Coronary artery (tissue), 2 donors: ENCODE measurements at places on chromosomes 13 and 19.

- DNase-seq = no peak
These were observed 1.3 kb upstream of the ACER1 start for GRCh38 chr19:6334490-6335285.

- no peak for DNase-seq
These were observed 23.5 kb upstream of the DCLK1 start for GRCh38 chr13:36154567-36155291.

DNA sequence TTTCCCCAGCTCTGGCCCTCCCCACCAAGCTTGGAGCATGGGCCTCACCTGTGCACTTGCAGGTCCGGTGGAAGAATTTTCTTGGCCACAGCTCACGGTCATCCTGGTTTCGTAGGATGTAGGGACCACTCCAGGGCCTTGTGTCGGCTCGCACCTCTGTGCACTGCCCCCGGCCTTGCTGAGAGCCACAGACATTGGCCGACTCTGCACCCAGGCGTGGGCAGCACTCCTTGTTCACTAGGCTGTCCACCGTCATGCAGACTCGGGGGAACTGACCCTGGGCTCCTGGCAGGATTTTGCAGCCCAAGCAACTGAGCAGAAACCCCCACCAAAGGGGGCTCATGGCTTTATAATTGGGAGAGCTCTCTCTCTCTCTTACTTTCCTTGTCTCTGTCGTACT lies 569 bp downstream of the DCT start:
- no peak for DNase-seq

DNA sequence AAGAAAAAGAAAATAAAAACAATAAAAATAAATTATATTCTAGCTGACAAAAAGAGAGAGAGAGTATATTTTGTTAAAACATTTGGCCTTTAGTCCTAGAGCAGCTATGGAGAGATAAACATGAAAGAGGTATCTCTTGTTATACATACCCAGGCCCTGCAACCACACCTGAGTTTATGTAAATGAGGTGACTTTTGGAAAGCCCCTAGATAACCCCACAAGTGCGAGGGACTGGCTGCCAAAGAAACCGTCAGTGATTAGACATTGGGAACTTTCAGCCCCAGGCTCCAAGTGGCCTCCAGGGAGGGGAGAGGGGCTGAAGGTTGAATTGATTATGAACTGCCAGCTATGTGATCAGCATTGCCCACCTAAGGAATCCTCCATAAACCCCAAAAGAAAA lies 2.1 kb upstream of the NLRP7 start:
- no peak for DNase-seq

GRCh38 chr13:34943436-34944273 lies 1.6 kb downstream of the NBEA start:
- DNase-seq = no peak

DNA sequence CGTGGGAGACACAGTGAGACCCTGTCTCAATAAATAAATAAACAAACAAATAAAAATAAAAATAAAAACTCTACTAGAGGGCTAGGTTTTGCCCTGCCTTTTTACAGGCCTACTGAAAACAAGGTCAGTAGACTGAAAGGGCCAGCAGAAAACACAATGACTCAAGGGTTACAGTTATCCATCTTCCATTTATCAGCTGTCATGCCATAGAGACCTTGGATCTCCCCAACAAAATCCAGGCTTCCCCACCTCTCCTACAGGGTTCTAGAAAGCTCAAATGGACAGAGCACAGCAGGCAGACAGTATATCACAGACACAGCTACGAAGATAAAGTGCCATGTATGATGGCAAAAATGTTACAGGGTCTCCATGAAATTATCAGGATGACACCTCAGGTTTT lies 54.4 kb downstream of the FOXO1 start:
- no peak for DNase-seq

DNA sequence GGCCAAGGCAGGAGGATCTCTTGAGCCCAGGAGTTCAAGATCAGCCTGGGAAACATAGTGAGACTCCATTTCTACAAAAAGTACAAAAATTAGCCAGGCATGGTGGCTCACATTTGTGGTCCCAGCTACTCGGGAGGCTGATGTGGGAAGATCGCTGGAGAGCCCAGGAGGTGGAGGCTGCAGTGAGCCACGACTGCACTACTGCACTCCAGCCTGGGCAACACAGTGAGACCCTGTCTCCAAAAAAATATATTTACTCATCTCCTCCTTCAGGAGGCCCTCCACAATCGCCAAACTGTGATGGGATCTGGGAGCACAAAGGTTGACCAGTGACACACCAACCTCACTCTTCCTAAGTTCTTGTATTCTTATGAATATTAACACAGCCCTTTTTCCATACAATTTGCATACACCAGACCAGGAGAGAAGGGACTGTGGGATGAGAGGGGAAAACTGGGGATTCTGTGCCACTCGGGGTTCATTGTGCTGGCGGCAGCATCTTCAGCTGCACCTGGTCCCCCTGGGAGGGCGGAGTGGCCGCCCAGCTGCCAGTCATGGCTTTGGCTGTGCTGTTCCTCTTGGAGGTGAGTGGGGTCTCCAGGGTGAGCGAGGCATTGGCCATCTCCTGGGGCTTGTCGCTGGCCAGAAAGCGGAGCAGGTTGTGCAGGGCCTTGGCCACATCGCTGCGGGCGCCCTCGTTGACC lies 5.8 kb upstream of the OPA3 start:
- DNase-seq = no peak

GRCh38 chr19:11617180-11618062 lies 20.1 kb downstream of the ZNF627 start:
- DNase-seq = no peak

DNA sequence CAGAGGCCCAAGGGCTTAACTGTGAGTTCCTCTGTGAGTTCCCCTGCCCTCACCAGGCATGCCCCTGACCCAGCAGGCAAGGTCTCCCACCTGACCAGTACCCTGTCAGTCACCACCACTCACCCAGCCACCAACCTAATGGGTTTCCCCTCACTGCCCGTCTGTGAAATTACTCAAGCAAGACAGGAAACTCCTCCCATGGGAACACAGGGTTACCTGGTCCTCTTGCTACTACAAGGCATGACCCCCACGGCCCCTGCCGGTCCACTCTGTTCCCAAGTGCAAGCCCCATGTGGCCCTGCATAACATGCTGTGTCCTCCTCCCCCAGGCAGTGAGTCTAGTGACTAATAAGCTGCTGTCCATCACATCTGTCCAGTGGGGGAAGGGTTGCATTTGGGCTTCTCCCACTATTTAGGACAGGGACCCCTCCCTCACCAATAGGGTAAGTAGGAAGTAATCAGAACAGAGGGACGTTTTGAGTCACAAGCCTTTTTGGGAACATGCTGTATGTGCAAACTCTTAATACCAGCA lies 8.0 kb upstream of the DHRS12 start:
- DNase-seq = no peak

DNA sequence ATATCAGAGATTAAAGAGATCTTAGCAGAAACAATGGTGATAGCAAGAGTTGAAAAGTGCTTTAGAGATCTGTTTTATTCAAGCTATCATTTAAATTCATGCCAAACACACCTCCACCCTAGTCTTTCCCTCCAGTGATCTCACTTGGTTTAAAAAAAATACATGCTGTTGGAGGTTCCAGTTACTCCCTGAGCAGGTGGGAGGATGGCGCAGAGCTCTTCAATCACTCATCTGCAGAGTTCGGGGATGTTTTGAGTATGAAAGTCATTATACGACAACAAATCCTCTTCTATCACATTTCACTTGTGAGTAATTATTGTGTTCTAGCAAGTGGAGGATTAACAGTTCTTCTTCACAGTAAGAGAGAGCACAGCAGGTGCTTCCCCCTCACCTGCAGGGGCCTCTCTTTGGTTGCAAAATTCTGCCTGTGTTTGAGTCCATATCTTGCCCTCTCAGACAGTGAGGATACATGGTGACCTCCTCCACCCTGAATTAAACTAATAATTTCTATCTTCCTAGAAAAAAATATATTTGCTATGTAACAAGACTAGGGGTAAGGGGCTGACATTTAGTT lies 376.7 kb downstream of the LIG4 start:
- no peak for DNase-seq

GRCh38 chr19:13132471-13133180 lies 14.6 kb downstream of the NACC1 start:
- DNase-seq = no peak

- DNase-seq = no peak
These were observed 14.6 kb upstream of the SERPINE3 start for GRCh38 chr13:51324714-51325420.

DNA sequence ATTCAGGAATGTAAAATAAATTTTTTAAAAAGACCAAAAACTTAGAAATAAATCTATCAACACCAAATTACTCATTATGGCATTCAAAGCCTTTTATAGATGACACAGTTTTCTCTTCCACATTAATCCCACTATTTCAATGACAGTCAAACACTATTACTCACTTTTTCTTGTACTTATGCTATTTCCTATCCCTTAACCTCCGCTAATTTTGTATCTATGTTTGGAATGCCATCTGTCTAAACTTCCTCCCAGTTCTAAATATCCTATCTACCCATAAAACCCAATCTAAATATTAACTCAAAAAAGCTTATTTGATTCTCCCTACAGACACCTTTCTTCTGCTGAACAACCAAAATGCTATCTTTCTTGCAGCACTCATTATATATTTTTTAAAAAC lies 203.5 kb downstream of the ENOX1 start:
- DNase-seq = no peak

DNA sequence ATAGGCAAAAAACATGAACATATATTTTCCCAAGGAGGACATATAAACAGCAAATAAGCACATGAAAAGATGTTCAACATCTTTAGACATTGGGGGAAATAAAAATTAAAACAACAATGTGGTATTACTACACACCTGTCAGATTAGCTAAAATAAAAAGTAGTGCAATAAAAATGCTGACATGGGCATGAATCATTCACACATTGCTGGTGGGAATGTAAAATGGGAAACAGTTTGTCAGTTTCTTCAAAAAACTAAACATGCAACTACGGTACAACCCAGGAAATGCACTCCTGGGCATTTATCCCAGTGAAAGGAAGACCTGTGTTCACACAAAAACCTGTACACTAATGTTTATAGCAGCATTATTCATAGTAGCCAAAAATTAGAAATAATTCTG lies 5.3 kb upstream of the SUCLA2 start:
- no peak for DNase-seq

GRCh38 chr19:23287620-23288019 lies 37.4 kb upstream of the ZNF724 start:
- DNase-seq = no peak

GRCh38 chr13:101205408-101205807 lies 210.9 kb downstream of the NALCN start:
- DNase-seq = no peak

- no peak for DNase-seq
These were observed 609.5 kb downstream of the UQCRFS1 start for GRCh38 chr19:28603453-28603852.

DNA sequence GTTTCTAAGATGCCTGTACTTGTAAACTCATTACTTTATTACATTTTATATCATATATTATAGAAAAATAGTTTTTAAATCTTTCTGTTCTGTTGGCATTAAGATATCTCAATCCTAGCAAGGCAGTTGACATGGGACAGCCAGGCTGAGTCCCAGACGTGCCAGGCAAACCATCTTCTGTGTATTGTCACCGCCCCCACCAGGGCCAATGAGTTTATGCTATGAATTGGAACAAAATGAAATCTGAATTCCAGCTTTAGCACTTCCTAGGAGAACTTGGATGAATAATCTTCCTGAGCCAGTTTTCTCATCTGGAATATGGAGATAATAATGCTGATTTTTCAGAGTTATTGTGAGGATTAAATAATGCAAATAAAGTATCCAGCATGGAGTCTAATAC lies 79.9 kb upstream of the GSX1 start:
- no peak for DNase-seq

GRCh38 chr19:8584965-8585893 lies 8.0 kb upstream of the MYO1F start:
- no peak for DNase-seq

GRCh38 chr13:28100150-28101121 lies at the start of gene FLT3:
Gene FLT3 (minus strand): TSS chr13:28100576. CDS start chr13:28100510, 66 bp downstream.
- no peak for DNase-seq

GRCh38 chr13:45732916-45733315 lies 30.8 kb downstream of the CBY2 start:
- DNase-seq = no peak

DNA sequence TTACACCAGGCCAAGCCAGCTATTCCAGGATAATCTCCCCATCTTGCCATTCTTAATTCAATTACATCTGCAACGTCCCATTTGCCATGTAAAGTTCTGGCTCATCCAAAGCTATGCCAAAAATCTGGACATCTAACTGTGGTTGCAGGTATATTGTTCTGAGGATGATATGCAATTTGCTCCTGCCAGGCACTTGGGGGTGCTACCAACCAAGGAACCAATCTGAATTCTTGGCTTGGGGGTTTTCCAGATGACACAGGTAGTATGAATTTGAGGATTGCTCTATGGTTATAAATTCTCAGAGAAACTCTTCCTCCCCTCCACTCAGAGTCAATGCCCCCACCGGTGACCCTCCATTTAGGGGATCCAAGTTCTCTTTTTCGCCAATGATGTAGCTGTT lies 33.0 kb downstream of the CRYL1 start:
- DNase-seq = no peak

- no peak for DNase-seq
These were observed 28.6 kb downstream of the PIN1 start for GRCh38 chr19:9863759-9864158.

DNA sequence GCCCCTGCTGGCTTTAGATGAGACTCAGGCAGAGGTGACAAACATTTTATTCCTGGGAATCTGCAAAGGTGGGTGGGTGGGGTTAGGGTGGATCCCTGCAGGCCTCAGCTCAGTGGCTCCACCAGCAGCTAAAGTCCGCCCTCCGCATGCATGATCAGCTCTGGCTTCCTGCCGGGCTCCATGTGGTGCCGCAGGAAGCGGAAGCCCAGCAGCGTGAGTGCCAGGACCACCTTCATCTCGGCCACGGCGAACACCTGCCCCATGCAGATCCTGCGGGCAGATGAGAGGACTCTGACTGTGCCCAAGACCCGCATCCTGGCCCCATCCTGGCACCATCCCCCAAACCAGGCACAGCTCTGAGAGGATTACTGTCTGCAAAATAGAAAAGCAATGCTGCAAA lies 26.3 kb downstream of the CYP4F2 start:
- no peak for DNase-seq

DNA sequence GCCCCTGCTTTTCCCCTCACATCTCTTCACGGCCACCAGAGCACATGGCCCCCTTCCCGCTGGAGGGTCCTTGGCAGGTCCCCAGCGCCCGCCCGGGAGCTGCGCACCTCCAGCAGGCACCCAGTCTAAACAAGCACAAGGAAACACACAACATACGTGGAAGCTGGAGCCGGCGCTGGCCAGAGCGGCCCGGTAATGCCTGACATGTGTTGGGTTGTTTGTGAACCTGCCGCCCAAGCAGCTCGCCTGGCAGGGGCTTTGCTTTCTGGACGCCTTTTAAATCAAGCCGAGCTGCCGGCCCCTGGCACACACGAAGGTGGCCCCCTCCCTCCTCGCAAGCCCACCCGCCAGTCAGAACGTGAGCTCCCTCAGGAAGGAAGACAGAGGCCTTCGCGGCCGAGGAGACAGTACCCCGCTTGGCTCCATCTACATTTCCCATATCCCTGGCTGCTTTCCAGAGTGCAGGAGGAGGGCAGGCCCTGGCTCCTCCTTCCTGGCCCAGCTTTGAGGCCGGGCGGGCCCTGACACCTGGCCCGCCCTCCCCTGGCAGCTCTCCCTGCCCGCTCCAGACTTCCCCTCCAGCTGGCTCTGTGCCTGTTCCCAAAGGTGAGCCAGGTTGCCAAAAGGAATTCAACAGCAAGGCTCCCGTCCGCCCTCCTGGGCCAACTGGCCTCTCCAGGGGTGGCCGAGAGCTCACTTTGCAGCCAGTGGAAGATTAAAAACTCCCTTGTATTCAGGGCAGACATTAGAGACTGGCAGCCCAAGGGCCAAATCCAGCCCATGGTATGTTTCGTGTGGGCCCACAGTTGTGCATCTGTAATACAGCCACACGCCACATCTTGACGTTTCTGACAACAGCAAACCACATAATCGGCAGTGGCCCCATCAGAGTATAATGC lies 28.7 kb downstream of the COMP start:
- DNase-seq = no peak
